ENCODE measurements at places on chromosomes 12 and 14.

- DNase-seq, result no peak
Measured at GRCh38 chr14:106683631-106684030, 1157.2 kb downstream of the TMEM121 start.

DNA sequence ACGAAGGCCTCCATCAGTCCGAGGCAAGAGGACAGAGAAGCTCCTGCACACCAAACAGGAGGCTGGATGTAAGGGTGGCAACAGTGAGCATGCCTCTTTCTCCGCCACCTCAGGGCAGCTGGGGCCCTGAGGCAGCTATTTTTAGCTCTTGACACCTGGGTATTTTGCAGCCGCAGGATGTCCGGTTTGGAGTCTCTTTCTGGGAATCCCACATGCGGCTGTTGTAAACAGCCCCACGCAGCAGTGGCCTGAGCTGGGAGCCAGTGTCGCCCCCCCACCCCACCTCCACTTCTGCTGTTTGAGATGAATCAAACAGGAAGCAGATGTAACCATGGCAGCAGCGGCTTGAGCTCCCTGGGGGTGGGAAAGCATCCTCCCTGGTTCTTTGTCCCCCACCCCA lies 11.7 kb downstream of the HDAC7 start:
- DNase-seq, result peak; percentile 27

DNA sequence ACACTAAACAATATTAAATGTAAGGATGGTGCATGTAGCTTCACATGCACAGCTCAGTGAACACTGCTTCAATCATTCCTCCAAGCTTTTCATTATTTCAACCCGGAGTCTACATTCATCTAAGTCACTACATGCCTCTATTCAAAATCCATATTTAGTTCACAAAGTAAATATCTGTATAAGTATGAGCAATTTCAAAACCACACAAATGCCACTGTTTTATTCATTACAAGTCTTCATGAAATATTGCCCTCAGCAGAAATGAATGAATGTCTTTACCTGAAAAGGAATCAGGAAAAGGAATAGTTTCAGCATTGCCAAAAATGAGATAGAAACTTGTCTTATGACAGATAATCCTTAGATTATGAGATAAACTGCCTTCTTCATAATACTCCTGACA lies 149.4 kb downstream of the SLC38A4 start:
- DNase-seq, result no peak

DNA sequence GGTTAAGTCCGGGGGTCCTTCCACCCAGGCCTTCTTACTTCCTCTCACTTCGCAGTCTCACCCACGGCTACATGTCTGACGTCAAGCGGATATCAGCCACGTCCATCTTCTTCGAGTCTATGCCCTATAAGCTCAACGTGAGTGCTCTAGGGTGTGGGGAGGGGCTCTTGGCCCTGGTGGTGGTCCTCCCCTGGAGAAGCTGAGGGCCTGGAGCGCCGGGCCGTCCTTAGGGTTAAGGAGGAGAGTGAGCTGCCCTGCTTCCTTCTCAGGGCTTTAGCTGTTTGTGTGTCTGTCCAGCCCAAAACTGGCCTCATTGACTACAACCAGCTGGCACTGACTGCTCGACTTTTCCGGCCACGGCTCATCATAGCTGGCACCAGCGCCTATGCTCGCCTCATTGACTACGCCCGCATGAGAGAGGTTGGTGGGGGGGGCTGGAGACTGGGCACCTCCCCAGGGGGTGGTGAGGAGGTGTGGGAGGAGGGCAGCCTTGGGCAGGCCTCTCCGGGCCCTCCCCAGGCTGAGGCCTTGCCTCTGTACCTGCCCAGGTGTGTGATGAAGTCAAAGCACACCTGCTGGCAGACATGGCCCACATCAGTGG lies 2.7 kb downstream of the SHMT2 start:
- DNase-seq, result no peak

All from EL (cell line).